ENCODE measurements at places on chromosomes 5 and 9. TPM values are rescaled to one million over a fixed set of nuclear protein-coding genes. Genes with fewer than 3 reads are reported as not detected.

DNA sequence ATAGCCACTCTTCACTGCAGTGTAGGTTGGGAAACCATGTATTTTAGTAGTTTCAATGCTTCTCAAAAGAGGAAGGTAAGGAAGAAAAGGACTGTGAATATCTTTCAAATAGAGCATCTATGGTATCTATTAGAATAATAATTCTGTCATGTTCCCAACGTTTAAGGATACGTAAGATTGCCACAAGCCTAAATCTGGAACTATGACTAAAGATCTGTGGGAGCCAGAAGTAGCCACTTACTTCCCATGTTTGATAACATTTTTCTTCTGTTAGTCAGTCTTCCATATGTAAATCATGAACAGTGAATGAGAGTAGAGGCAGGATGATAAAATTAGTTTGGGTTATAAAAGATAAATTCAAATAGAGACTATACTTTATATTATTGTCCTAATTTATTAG, 16.3 kb upstream of the MROH2B start:
- no peak for DNase-seq

GRCh38 chr5:145775411-145775810, 59.7 kb downstream of the PRELID2 start:
- no peak for DNase-seq

Gene PCDHB10
- 10.5 TPM for polyA plus RNA-seq

DNA sequence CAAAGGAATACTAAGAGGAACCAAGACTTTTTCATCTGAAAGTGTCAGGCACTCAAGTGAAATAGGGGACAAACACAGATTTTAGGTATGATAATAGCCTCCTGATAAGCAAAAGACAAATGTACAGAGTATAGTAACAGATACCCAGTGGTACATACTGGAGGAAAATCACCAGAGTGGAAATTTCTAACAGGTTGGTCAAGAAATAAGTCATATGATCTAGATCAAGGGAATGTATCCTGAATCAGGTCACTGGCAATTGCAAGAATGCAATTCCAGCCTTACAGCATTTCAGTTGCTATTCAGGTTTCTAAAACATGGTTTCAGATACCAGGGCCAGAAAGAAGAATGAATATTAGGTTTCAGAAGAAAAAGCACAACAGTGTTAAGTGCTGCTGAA, 82.2 kb upstream of the SLCO6A1 start:
- no peak for DNase-seq

Gene LCN9
- polyA plus RNA-seq = not detected

Gene AJM1
- 1.2 TPM for polyA plus RNA-seq

Gene TMEM174
- 11.0 TPM for polyA plus RNA-seq

Gene PSD2
- 2.5 TPM for polyA plus RNA-seq
